Temporal lobe (tissue), 4 donors: ENCODE measurements at places on chromosomes 12 and 14. TPM values are rescaled to one million over a fixed set of nuclear protein-coding genes. Genes with fewer than 3 reads are reported as not detected.

The TPPP2 gene
- total RNA-seq, result not detected

The TOMM20L gene
- not detected for total RNA-seq

The CCDC60 gene
- not detected for total RNA-seq

The TULP3 gene
- 13.0 TPM for total RNA-seq

The CAPZA3 gene
- total RNA-seq, result not detected

The DEPDC4 gene
- 2.7 TPM for total RNA-seq

The TSHR gene
- total RNA-seq, result 0.25 TPM

The DIABLO gene
- total RNA-seq, result 37.6 TPM

The KRT78 gene
- total RNA-seq, result not detected
